ENCODE measurements at places on chromosomes 4 and X. TPM values are rescaled to one million over a fixed set of nuclear protein-coding genes. Genes with fewer than 3 reads are reported as not detected.

- no peaks in the 10 kb centered on the region for H3K4me1 ChIP-seq
- H3K4me3 ChIP-seq: no peak overlapping the region
- H3K27ac ChIP-seq: no peak overlapping the region
- no peaks in the 10 kb centered on the region for H3K36me3 ChIP-seq
- no peaks in the 10 kb centered on the region for H3K27me3 ChIP-seq
These were observed 138.7 kb downstream of the RAP1GDS1 start for GRCh38 chr4:98399915-98400314.

DNA sequence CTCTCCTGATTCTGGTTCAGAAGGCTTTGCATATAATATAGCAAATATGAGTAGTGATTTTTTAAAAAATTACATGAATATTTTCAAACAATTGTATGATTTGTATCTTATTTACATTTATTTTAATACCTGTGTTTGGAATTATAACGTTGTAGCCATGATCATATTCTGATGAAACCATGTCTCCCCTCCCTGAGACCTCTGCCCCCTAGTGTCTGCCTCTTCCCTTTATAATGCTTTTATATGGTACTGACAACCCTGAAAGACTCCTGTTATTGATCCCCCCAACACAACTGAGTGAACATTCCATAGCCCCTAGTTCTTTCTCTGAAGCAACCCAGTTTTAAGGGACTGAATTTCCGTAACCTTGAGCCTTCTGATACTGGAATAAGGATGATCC, 187.4 kb downstream of the SOX3 start:
- H3K4me1 ChIP-seq: no peaks in the 10 kb centered on the region
- no peaks in the 10 kb centered on the region for H3K36me3 ChIP-seq
- H3K4me3 ChIP-seq: no peak overlapping the region
- DNase-seq: no peak
- no peaks in the 10 kb centered on the region for H3K27me3 ChIP-seq

GRCh38 chr4:87092389-87093141, 127.9 kb downstream of the KLHL8 start:
- no peaks in the 10 kb centered on the region for H3K27me3 ChIP-seq
- DNase-seq: peak; percentile 93
- H3K27ac ChIP-seq: peak overlapping the region; percentile 61
- H3K36me3 ChIP-seq: peaks cover 2% of the 10 kb centered on the region

DNA sequence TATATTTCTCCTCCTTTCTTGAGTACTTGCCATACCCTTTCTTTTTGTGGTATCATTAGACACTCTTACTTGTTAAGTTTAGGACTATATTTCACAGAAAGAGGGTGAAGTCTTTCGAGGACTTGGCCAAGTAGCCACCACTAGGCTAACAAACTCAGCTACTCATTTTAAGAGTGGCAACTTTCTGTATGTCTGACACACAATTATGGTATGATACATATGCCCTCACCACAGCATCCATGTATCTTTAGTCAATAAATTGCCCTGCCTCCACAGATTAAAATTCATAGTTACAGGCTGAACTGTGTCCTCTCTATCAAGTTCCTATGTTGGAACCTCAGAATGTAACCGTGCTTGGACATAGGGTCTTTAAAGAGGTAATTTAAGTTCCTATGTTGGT, 23.2 kb downstream of the TAPT1 start:
- no peaks in the 10 kb centered on the region for H3K27me3 ChIP-seq
- H3K27ac ChIP-seq: no peak overlapping the region

GRCh38 chr4:99417125-99417524, 18.0 kb downstream of the ADH7 start:
- DNase-seq: no peak
- no peak overlapping the region for H3K4me3 ChIP-seq
- no peaks in the 10 kb centered on the region for H3K36me3 ChIP-seq
- no peak overlapping the region for H3K27ac ChIP-seq
- no peaks in the 10 kb centered on the region for H3K27me3 ChIP-seq
- no peaks in the 10 kb centered on the region for H3K4me1 ChIP-seq

DNA sequence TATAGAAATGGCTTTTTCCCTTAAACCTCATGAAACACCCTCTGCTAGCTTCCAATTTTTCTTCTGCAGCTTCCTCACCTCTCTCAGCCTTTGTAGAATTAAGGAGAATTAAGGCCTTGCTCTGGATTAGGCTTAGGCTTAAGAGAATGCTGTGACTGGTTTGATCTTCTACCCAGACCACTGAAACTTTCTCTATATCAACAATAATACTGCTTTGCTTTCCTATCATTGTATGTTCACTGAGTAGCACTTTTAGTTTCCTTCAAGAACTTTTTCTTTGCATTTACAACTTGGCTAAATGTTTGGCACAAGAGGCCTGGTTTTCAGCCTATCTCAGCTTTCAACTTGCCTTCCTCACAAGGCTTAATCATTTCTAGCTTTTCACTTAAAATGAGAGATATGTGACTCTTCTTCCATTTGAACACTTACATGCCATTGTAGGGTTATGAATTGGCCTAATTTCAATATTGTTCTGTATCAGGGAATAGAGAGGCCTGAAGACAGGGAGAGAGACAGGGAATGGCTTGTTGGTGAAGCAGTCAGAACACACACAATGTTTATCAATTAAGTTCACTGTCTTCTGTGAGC, 28.2 kb downstream of the TMEM154 start:
- no peaks in the 10 kb centered on the region for H3K36me3 ChIP-seq
- H3K27me3 ChIP-seq: no peaks in the 10 kb centered on the region
- H3K27ac ChIP-seq: no peak overlapping the region
- H3K4me1 ChIP-seq: no peaks in the 10 kb centered on the region

GRCh38 chrX:9804444-9804843, 18.2 kb downstream of the SHROOM2 start:
- no peaks in the 10 kb centered on the region for H3K36me3 ChIP-seq
- H3K4me1 ChIP-seq: no peaks in the 10 kb centered on the region
- no peak overlapping the region for H3K27ac ChIP-seq
- DNase-seq: no peak
- H3K27me3 ChIP-seq: no peaks in the 10 kb centered on the region

- no peaks in the 10 kb centered on the region for H3K36me3 ChIP-seq
- H3K4me1 ChIP-seq: no peaks in the 10 kb centered on the region
- H3K4me3 ChIP-seq: no peak overlapping the region
- no peaks in the 10 kb centered on the region for H3K27me3 ChIP-seq
- H3K27ac ChIP-seq: no peak overlapping the region
These were observed 60.9 kb upstream of the IBSP start for GRCh38 chr4:87738483-87738882.

- no peak overlapping the region for H3K27ac ChIP-seq
- no peaks in the 10 kb centered on the region for H3K4me1 ChIP-seq
- no peak for DNase-seq
- no peaks in the 10 kb centered on the region for H3K27me3 ChIP-seq
- no peak overlapping the region for H3K4me3 ChIP-seq
These were observed 115.5 kb upstream of the TMEM150C start for GRCh38 chr4:82677327-82677726.

DNA sequence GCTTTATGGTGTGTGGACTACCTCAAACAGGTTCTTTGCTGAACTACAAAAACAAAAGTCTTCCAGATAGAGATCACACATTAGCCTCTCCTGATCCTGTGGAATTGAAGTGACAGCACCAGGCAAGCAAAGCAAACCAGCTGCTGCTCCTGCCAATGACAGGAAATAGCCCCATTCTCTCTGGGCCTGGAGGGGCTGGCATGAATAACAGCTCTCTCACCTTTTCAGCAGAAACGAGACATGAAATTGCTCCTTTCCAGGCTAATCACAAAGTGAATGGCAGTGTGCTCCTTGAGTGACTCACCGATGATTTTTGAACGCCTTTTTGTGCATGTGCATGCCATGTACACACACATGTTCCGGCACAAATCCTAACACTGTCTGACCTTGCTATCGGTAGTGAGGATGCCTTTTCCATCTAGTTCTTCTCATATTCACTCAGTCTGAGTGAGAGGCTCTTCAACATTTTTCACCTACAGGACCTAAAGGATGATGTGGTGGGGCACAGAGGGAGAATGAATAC, 24.4 kb downstream of the MFAP3L start:
- no peak overlapping the region for H3K27ac ChIP-seq
- no peak overlapping the region for H3K4me3 ChIP-seq

- H3K27me3 ChIP-seq: peaks cover under 1% of the 10 kb centered on the region
- no peaks in the 10 kb centered on the region for H3K36me3 ChIP-seq
- no peaks in the 10 kb centered on the region for H3K4me1 ChIP-seq
- no peak for DNase-seq
- H3K4me3 ChIP-seq: no peak overlapping the region
These were observed 20.4 kb downstream of the PIN4 start for GRCh38 chrX:72201836-72202536.

DNA sequence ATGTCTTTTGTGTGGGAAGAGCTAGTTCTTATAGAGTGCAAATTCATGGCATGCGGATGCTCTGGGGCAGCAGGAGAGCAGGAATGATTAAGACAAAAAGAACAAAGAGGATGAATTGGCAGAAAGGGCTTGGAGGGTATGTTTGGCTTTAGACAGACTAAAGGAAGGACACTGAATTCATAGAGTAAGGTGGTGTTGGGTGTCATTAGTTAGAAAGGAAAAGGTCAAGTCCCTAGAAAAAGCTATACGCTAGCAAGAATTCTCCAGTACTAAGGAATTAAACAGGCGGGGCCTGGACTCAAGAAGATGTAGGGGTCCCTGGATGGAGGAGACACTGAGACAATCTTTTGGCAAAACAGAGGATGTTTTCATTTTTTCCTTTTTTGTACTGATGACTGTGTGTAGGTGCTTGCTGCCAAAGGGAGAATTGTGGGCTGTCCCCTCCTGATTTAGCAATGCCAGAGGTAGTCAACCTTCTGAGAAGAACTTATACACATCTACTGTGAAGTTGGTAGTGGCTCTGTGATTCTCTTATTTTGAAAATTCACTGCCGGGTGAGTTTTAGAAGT, 391.0 kb downstream of the SPRY1 start:
- H3K27ac ChIP-seq: no peak overlapping the region
- H3K4me1 ChIP-seq: no peaks in the 10 kb centered on the region
- H3K36me3 ChIP-seq: no peaks in the 10 kb centered on the region
- DNase-seq: no peak
- no peak overlapping the region for H3K4me3 ChIP-seq

GRCh38 chrX:37677765-37678164, 7.8 kb upstream of the XK start:
- H3K36me3 ChIP-seq: no peaks in the 10 kb centered on the region
- no peaks in the 10 kb centered on the region for H3K27me3 ChIP-seq
- DNase-seq: no peak
- no peak overlapping the region for H3K27ac ChIP-seq
- no peaks in the 10 kb centered on the region for H3K4me1 ChIP-seq

DNA sequence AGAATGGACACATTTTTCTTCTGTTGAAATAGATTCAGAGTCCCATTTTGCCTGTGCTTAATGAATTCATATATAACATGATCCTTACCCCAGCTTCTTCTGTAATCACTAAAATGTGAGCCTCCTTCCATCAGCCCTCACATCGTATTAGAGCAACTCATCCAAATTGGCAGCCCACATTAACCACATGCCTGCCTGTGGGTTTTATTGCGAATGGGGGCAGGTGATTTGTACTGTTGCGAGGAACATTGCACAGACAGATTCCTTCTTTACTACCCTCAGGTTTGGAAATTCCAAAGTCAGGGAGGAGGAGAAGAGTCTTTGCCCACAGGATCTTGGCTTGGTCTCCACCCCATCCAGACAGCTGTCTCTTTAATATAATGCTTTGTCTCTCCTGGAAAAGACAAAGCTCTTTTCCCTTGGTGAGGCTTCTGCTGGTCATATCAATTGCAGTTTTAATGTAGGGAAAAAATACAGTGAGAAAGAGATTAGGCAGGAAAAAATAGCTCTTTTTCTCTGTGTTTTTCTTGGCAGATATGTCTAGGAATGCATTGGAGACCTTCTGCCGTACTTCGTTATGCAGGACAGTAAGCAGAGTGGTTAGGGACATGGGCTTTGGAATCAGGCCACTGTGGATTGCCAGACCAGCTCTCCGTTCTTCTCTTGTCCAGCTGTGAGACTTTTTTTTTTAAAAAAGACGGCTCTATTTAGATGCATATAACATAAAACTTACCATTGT, 371.2 kb downstream of the AFF2 start:
- H3K4me1 ChIP-seq: no peaks in the 10 kb centered on the region
- DNase-seq: no peak
- no peaks in the 10 kb centered on the region for H3K36me3 ChIP-seq

- no peak overlapping the region for H3K27ac ChIP-seq
- DNase-seq: no peak
- no peaks in the 10 kb centered on the region for H3K27me3 ChIP-seq
- no peak overlapping the region for H3K4me3 ChIP-seq
- no peaks in the 10 kb centered on the region for H3K4me1 ChIP-seq
These were observed 898.8 kb downstream of the C4orf33 start for GRCh38 chr4:129994715-129995114.

- DNase-seq: no peak
- H3K36me3 ChIP-seq: no peaks in the 10 kb centered on the region
- no peak overlapping the region for H3K4me3 ChIP-seq
- no peaks in the 10 kb centered on the region for H3K27me3 ChIP-seq
- no peak overlapping the region for H3K27ac ChIP-seq
These were observed 118.4 kb upstream of the ENPEP start for GRCh38 chr4:110357521-110357920.

DNA sequence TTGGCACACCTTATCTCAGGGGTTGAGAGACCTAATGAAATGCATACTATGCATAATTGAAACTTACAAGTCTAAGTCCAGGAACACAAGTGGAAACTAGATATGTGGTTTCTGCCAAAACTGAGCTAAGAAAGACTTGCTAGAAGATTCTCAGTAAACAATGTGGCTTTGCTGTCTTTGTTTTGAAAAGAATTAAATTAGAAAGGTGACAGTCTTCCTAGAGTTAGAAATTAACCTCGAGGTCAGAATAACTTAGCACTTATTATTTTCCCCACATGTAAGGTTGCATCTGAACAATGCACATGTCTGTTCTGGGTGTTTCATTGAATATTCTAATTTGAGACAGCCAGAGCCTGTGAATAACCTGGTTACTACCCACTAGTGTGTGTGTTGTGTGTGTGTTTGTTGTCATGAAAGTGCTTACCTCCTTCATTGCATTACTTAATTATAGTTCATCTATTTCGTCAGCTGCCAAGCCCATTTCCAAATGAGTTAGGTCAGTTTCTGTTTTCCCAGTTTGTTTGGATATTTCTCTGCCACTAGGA, 1.5 kb downstream of the EREG start:
- H3K27ac ChIP-seq: no peak overlapping the region
- H3K4me1 ChIP-seq: no peaks in the 10 kb centered on the region
- DNase-seq: no peak
- no peaks in the 10 kb centered on the region for H3K27me3 ChIP-seq
- H3K36me3 ChIP-seq: no peaks in the 10 kb centered on the region

GRCh38 chr4:118081434-118081833, 47.1 kb downstream of the NDST3 start:
- no peaks in the 10 kb centered on the region for H3K27me3 ChIP-seq
- no peak for DNase-seq
- no peaks in the 10 kb centered on the region for H3K36me3 ChIP-seq

- H3K4me3 ChIP-seq: no peak overlapping the region
- H3K4me1 ChIP-seq: no peaks in the 10 kb centered on the region
- no peaks in the 10 kb centered on the region for H3K27me3 ChIP-seq
These were observed 37.6 kb downstream of the PGRMC2 start for GRCh38 chr4:128249787-128250668.

- H3K27me3 ChIP-seq: no peaks in the 10 kb centered on the region
- no peaks in the 10 kb centered on the region for H3K36me3 ChIP-seq
- no peak overlapping the region for H3K4me3 ChIP-seq
- no peaks in the 10 kb centered on the region for H3K4me1 ChIP-seq
- no peak overlapping the region for H3K27ac ChIP-seq
These were observed 16.0 kb downstream of the RAB40A start for GRCh38 chrX:103503163-103503852.

The AMBN gene
- not detected for total RNA-seq

The ETNPPL gene
- not detected for total RNA-seq

The GPC4 gene
- 70.3 TPM for total RNA-seq

The ARHGAP6 gene
- total RNA-seq: 20.4 TPM

The TRPC5OS gene
- not detected for total RNA-seq

The KCNIP4 gene
- total RNA-seq: 43.9 TPM

The ZC4H2 gene
- 8.7 TPM for total RNA-seq

The CLTRN gene
- total RNA-seq: 30.7 TPM

The TLR8 gene
- 3.1 TPM for total RNA-seq

The ESX1 gene
- not detected for total RNA-seq

The ARMCX4 gene
- 16.0 TPM for total RNA-seq

Data from kidney (tissue), 22 donors.